ENCODE measurements at places on chromosomes 5 and 9.

DNA sequence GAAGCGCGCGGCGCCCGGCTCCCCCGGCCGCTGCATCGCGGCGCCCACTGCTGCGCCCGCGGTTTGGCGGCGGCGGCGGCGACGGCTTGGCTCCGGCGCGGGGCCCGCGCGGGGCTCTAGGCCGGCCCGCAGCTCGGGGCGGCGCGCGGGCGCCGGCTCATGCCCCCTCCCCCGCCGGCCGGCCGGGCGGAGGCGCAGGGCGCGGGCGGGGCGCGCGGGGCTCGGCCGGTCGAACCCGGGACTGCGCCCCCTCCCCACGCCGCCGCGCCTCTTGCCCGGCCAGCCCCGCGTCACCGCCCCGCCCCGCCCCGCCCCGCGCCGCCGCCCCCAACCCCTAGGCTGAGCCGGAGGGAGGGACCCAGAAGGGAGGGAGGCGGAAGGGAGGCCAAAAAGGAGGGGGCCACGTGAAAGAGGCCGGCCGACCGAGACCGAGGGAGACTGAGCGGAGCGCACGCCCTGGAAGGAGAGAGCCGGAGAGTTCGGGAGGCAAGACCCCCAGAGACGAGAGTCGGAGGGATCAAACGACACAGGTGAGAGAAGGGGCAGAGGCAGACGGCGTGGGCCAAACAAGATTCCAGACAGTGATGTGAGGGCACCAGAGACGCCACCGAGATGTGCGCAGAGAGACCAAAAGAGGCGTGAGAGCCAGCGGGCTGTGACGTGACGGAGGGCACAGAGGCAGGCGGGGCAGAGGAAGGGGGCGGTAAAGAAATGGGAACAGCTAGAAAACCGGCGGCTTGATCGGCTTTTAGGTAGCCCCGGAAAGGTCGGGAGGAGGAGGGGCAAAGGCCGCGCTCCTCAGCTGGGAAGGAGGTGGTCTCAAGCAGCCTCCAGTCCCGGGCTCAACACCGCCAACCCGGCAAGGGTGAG, at the start of gene BARX1:
TSS of gene BARX1 (minus strand) at position 245 of the 870 bp plus-strand sequence. CDS start at position 36, 209 bp downstream.
- no peak for DNase-seq

DNA sequence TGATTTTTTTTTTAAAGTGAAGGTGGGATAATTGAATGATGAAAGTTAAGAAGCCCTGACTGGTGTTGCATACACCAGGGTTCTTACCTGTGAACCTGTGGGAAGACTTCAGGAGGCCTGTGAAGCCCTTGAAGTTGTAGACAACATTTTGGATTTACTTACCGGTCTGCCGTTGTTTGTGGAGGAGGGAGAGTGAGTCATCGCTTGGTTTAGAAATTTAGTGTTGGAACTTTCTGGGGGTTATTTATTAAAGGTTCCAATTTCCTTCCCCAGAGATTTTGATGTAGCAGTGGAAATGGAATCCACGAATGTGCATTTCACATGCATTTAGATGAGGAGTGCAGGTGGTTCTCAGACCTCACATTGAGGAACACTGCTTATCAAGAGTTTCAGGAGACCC, 49.6 kb downstream of the ARHGAP26 start:
- peak; percentile 61 for DNase-seq

DNA sequence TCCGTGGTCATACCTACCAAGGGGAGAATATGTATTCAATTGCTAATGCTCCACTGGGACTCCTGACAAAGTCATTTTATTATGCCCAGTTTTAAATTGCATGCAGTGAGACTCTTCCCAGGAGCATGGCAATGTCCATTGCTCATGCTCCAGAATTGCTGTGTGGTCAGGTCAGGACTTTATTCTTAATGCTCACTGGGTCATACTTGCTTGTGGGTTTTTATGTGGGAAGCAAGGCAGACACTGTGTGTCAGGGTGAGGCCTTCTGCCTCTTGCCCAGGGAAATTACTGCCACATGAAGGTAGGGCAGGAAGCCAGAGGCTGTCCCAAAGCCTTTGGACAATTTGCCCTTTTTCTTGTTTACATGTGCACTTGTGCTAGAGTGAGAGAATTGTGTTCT, 164.6 kb upstream of the MEF2C start:
- no peak for DNase-seq

DNA sequence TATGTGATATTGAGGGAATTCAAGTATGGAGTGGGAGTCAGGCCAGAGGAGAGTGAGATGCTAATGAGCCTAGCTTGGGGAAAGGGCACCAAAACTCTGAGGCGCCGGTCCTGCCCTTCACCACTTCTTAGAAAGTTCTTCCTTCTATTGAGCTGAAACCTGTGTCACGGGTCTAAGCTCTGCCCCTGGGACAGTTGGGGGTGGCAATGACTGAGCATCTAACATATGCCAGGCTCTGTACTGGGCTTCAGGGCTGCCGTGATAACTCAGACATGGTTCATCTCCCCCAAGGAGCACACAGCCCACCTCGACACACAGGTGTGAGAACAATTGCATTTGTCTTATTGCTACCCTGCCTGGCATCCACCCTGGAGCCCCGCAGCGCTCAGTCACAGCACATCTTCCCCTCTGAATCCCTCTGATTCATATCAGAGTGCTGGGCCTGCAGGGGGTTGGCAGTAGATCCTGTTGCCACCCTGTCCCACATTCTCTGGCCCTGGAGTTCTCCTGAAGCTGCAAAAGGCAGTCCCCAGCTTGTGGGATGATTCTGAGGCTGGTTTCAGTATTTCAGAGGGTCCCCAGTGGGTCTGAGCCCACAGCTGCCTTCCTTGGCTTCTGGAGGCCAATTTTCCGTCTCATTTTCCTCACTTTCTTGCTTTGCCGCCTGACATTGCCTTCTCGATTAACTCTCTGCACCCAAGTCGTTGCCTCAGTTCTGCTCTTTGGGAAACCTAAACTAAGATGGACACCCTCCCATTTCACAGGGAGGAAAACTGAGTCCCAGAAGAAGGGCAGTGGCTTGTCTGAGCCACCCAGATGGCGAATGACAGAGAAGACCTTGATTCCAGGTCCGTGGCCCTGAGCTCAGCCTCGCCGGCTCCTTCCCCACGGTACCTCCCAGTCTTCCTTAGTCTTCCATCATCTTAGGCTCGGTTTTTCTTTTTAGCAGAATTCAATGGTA, 42.5 kb downstream of the ALG2 start:
- no peak for DNase-seq

- no peak for DNase-seq
Observed at GRCh38 chr5:139164020-139164419, 34.1 kb downstream of the SIL1 start.

- DNase-seq, result peak; percentile 96
Observed at GRCh38 chr5:115333164-115333563, 36.7 kb upstream of the CCDC112 start.

GRCh38 chr9:130446101-130446861, 1.5 kb downstream of the ASS1 start:
- DNase-seq, result peak; percentile 91

GRCh38 chr5:78268356-78268755, 26.1 kb downstream of the AP3B1 start:
- DNase-seq, result peak; percentile 45

- DNase-seq, result peak; percentile 71
Observed at GRCh38 chr5:154811653-154812465, 38.5 kb downstream of the FAXDC2 start.

DNA sequence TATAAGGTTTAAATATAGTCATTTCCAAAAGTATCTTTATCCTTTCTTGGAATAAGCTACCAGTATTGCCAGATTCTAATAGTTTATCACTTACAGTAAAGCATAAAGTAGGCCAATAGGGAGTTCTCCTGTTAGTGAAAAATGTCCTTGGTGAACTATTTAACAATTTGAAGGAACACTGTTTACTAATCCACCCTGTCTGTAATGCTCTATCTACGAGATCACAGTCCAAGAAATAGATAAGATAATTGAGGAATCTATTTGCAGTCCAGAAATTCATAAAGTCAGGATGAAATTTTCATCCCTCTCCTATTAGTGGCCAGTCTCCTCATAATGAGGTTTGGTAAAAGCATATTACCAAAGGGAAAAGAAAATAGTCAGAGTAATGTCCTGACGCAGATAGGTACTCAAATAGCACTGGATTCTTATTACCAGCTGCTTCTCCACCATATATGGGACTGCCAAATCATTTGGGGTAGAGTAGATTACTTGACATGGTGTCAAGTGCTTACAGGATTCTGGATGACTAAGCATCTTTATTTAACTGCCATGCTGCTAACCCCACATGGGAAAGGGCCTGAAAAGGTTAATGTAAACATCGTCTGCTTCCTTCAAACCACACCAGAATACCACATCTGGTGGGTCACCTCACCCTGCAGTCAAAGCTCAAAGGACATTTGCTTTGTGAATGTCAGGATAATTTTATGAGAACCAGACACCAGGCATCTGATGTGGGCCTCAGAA, 808.1 kb downstream of the EFNA5 start:
- no peak for DNase-seq

- DNase-seq, result no peak
Observed at GRCh38 chr9:70486127-70486526, 71.7 kb upstream of the KLF9 start.

- DNase-seq, result no peak
Observed at GRCh38 chr9:92158097-92158601, 42.9 kb upstream of the SPTLC1 start.

DNA sequence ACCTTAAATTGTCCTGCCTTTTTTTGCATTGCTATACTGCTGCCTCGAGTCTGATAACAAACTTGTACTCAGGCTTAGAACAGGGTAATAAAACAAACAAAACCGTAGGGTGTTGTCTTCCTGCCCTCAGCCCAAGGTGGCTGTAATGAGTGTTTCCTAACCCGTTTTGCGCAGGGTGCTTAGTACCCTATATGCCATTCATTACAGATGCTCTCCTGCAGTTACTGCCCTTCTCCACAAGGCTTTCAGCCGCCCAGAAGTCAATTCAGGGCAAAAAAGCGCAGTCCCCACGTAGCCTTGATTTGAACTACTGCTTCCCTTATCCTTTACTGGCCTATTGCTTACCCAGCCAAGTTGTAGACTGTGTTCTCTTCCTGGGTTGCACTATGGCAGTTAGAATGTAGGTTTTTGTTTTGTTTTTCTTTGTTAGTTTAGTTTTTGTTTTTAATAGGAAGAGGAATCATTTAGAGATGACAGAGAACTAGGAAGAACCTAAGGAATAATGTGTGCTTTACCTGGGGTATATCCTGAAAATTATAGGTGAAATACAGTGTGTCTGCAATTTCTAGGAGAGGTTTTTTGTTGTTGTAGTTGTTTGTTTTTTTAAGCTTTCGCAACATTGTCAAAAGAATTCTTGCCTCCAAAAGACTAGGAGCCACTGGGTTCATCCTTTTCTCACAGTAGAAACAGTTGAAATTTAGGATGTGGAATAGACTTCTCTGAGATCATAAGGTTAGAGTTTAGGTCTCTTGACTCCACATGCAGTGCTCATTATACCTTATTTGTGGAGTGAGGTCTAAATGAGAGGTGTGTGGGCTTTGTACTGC, 1.3 kb downstream of the HMGXB3 start:
- peak; percentile 90 for DNase-seq

GRCh38 chr5:2549900-2550299, 201.6 kb downstream of the IRX2 start:
- no peak for DNase-seq

DNA sequence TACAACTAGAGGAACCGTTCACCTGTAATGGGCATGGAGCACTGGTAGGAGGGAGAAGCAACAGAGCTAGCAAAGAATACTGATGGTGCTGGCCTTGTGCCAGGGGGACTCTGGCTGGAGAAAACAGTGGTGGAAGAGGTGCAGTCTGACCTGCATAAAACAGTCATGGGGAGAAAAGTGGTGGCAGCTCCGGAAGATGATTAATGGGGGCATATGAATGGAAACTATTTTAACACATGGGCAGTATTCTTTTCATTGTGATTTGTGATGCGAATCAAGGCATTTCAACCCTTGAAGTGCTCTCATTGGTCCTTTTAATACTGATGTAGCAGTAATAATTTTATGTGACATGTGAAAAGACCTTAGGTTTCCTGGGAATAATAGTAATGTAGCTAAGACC, 219.6 kb downstream of the ADAMTS6 start:
- DNase-seq, result no peak

- DNase-seq, result peak; percentile 67
Observed at GRCh38 chr5:177133853-177134696, 502 bp downstream of the NSD1 start.

DNA sequence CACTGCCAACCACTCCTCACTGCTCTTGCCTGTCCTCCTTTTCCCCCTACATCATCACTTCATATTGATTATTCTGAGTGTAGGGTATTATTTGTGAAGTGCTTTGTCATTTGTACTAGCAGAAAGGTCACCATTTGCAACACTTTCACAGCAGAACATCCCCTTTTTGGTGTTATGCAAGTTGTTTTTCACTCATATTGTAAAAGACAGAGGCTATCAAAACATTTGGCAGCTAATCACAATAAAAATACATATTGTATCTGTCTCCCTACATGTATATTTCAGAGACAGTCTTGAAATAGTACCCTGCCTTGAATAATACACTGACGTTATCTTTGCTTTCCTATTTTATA, 82.3 kb downstream of the ANXA1 start:
- DNase-seq, result no peak

DNA sequence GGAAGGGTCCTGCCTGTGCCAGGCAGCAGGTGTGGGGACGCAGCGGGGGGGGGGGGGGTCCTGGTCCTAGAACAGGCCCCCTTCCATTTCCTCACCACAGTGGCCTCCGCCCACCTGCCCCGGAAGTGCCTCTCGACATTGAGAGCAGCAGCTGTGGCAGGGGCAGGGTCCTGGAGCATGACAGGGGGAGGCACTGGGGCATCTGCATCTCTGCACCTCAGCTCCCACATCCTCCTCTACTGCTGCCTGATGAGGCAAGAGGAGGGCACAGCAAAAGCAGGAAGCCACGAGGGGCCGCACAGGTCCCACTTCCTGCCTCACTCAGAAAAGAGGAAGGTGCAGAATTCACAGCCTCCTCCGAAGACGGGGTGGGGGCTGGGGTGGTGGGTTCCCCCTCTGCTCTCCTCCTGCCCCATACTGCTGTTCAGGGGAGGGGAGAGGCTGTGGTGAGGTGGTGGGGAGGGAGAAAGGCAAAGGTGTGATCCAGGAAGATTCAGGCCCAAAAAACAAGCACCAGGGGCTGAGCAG, 14.8 kb downstream of the AKNA start:
- peak; percentile 99 for DNase-seq

DNA sequence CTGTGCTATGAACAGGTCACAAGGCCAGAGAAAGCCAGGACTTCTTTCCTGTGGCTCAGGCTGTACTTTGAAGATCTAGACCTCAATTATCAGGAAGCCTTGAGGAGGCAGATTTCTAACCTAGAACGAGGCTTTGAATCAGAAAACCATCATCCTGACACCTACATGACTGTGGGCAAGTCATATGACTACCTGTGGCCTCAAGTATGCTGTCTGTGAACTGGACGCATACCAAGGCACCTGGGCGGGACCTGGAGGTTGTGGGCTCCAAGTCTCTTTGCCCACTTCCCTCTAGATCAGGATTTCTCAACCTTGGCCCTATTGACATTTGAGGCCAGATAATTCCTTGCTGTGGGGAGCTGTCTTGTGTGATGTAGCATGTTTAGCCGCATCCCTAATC, 42.5 kb downstream of the KLF4 start:
- no peak for DNase-seq

Measured in NB4 (cell line).